ENCODE measurements at places on chromosomes 7 and 10. TPM values are rescaled to one million over a fixed set of nuclear protein-coding genes. Genes with fewer than 3 reads are reported as not detected.

- ATAC-seq, result no peak
These were observed 441.4 kb upstream of the FOXK1 start for GRCh38 chr7:4240520-4241303.

The TIMM23B gene
- 22.1 TPM for total RNA-seq

GRCh38 chr10:110460111-110460809 lies 37.4 kb upstream of the DUSP5 start:
- peak; percentile 44 for ATAC-seq

- ATAC-seq, result no peak
These were observed 115.8 kb downstream of the PLXDC2 start for GRCh38 chr10:19931894-19932590.

- ATAC-seq, result no peak
These were observed 104.6 kb upstream of the SFMBT2 start for GRCh38 chr10:7515439-7515838.

- ATAC-seq, result no peak
These were observed 29.4 kb upstream of the HNRNPH3 start for GRCh38 chr10:68302503-68302823.

The CPVL gene
- not detected for total RNA-seq

DNA sequence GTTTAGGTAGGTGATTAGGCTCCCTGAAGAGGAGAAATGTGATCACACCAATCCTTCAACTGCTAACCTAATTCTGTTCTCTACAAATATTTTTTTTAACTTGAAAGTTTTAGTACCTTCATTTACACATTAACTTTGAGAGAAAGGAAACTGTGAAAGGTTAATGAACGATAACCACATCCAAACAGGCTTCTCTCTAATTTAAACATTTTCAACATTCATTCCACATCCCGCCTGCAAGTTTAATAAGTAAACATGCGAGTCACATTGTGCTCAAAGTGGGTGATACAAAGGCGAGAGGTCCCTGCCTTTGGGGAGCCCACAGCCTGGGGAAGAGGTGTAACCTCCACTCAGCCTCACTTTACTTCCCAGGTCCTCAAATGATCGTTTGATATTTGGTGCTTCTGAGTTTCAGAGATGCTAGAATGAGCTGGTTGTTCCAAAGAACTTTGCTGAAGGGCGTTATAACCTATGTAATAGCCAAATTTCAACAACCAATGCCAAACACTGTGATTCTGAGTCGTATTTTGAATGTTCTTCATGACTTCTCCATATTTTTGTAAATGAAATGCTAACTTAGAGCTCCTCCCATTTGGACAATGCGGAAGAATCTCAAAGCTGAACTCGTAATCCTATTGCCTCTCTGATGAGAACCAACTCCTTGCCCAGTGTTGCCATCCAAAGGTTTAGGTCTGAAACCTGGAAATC lies 47.5 kb downstream of the DENND2A start:
- ATAC-seq, result no peak

The C10orf95 gene
- total RNA-seq, result 0.29 TPM

The MYOZ1 gene
- total RNA-seq, result not detected
